ENCODE measurements at places on chromosomes 16 and 17.
A peak's percentile ranks its signal among the peaks of the same experiment; 100 is the strongest.

- no peak for DNase-seq
Measured at GRCh38 chr16:59605706-59606105, 871.6 kb upstream of the GOT2 start.

DNA sequence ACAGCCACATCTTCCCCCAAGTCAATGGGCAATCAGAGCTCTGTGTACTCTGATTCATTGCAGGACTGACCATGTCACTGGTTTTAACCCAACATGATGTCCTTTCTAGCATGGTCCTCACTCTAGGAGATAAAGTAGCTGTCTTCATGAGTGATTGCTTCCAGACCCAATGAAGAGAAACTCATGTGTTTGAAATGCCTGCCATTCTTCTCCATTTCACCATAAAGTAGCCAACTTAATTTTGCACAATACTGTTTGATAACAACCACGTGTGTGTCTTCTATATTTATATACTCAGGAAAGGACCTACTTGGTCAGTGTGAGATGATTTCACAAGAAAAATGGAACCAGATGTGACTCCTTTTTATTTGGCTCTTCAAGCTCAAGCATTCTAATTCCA lies 172.5 kb downstream of the AXIN2 start:
- DNase-seq = no peak

- no peak for DNase-seq
Measured at GRCh38 chr16:88378401-88378800, 4.4 kb upstream of the ZNF469 start.

DNA sequence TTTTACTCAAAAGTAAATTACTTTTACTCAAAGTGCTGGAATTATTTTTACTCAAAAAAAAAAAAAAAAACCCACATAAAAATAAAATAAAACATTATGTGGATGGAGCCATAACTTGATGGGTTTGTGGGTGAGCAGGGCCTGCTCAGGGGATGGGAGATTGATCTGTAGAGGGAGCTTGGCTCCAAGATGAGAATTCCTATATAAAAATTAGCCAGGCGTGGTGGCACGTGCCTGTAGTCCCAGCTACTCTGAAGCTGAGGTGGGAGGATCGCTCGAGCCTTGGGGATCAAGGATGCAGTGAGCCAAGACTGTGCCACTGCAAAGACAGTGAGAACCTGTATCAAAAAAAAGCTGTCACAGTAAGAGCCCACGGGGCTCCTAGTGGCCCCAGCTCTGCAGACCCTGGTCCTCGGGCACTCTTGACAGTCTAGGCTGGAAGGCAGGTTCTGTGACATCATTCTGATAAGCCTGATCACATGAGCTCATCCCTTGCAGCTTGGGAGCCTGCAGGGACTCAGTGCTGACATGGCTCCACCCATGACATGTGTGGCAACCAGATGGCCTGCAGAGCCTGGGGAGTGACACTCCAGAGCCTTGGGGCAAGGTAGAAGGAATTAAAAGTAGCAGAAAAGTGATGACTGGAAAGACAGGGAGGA lies 42.5 kb downstream of the ST3GAL2 start:
- no peak for DNase-seq

GRCh38 chr17:142102-142661 lies 4.8 kb downstream of the SCGB1C2 start:
- no peak for DNase-seq

- peak; percentile 14 for DNase-seq
Measured at GRCh38 chr17:55783684-55784245, 32.9 kb downstream of the PCTP start.

DNA sequence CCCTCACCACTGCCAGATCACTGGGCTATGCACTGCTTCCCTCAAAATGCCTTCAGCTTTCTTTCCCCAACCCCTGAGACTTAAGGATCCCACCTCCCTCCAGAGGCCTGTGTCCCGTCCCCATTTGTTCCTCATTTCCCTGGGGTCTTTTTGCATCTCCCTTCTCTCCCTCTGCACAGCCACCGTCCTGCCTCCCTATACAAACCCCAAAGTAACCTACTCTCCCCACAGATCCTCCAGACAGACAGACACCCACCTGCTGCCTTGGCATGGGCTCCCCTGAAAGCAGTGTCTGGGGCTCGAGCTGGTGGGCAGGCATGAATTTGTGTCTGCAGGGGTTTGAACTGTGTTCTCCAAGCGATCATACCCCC lies 69.4 kb upstream of the TNRC6C start:
- no peak for DNase-seq

DNA sequence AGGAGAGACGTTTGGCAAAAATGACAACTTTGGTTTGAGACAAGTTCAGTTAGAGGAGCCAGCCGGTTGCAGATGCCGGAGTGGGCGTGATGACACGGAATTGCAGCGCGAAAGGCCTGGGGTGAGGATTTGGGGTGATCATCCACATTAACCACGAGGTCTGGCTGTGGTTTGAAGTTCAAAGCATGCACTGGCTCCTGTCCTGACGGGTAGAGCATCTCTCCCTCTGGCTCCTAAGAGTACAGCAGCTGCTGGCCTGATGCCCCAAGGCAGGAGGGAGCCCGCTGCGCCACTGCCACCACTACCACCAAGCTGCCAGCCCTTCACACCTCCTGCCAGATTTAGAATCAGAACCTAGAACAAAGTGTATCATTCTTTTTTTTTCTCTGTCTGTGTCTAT lies 3.7 kb downstream of the RHBDL3 start:
- DNase-seq = no peak

DNA sequence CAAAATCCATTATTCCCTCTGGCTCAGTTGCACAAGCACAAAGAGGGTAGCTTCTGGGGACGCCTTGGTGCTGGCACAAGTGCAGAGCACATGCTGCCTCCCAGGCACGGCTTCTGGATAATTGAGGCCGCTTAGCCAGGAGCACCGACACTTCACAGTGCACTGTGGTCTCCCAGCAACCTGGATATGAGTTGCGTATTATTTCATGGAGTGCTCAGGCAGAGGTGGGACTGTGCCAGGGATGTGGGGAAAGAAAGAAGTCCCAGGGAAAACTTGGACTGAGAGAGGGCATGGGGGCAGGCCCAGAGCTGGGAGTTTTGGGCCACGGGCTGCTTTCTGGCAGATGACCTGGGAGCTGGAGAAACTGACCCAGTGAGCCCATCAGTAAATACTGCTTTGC lies 37.5 kb downstream of the MPRIP start:
- DNase-seq = no peak

- DNase-seq = no peak
Measured at GRCh38 chr17:19539841-19540311, 6.2 kb downstream of the SLC47A1 start.

DNA sequence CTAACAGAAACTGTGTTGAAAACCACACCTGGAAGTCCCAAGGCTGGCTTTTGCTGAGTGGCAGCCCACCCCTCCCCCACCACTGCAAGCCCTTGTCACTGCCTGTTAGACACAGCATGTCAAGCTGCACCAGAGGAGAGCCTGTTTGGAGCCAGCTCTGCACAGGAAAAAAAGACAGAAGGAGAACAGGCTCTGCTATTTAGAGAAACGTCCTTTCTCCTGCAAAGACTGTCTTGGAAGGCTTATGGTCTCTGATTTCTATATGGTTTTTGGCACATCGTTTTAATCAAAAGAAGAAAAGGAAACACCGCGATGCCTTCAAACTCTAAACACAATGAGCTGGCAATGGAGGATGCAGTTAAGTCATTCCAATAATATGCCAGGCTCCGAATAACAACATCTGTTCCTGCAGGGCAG lies 275.5 kb downstream of the MAP2K4 start:
- no peak for DNase-seq

DNA sequence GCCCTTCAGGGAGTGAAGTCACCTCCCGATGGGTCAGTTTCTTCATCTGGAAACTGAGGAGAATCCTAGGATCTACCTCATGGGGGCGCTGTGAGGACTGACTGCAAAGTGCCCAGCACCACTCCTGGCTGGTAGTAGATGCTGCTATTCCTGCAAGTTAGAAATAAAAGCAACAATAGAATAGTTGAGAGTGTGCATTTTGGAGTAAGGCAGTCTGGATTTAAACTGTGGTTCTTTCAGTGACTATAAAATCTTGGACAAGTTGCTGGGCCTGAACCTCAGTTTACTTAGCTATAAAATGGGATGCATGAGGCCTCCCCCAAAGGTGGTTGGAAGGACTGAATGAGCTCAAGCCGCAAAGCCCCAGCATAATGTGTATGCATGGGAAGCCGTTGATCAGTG lies 70.6 kb downstream of the CYB5B start:
- no peak for DNase-seq

GRCh38 chr16:12900156-12900555 lies 1.2 kb upstream of the SHISA9 start:
- DNase-seq = no peak

- DNase-seq = peak; percentile 64
Measured at GRCh38 chr17:27569257-27569722, 61.7 kb upstream of the LGALS9 start.

- no peak for DNase-seq
Measured at GRCh38 chr16:12386192-12386591, 409.7 kb downstream of the SNX29 start.

- no peak for DNase-seq
Measured at GRCh38 chr17:3529817-3530741, 27.5 kb downstream of the TRPV3 start.

DNA sequence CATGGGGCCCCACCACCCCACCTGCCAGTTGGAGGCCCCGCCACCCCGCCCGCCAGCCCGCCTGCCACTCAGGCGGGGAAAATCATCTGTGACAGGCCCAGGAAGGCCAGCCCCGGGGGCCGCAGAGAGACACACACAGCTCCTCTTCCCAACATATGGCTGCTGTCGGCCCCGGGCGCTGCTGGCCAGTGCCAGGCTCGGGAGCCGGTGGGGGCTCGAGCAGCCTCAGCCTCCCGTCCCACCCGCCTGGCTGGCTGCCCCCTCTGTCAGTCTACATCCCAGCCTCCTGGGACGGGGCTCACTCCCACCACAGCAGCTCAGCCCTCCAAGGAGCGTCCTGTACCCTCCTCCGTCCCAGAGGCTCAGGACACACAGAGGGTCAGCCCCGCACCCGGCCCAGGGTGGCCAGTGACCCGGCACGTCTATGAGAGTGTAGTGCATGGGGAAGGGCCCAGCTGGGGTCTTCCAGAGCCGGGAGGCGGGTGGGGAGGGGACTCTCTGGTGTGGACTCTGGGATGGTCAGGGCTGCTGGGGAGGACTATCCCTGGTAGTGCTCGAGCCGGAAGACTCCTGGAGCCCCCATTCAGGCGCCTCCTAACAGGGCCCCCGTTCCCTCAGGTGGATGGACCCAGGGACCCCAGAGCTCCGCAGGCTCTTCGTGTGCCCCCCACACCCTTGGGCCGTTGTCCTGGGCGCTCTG lies 3.6 kb upstream of the PRR35 start:
- DNase-seq = no peak
